ENCODE measurements at places on chromosomes 7 and 10. TPM values are rescaled to one million over a fixed set of nuclear protein-coding genes. Genes with fewer than 3 reads are reported as not detected.

DNA sequence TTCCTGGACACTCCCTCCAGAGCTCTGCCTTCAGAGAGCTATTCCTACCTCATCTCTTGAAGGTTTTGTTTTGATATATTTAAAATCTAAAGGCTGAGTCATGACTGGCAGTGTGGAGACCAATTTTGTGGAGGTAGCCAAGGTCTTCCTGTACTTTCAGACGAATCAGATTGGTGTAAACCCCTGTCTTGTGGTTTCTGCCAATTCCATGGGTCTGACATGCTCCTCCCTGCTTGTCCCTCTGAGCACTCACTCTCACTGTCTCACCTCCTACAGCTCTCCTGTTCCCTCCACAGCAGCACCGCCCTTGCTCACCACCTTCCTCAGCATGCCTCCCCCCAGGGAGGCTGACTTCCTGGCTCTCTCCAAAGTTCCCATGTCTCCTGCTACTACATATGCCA is 179.8 kb downstream of the NPSR1 start:
- no peak for DNase-seq

DNA sequence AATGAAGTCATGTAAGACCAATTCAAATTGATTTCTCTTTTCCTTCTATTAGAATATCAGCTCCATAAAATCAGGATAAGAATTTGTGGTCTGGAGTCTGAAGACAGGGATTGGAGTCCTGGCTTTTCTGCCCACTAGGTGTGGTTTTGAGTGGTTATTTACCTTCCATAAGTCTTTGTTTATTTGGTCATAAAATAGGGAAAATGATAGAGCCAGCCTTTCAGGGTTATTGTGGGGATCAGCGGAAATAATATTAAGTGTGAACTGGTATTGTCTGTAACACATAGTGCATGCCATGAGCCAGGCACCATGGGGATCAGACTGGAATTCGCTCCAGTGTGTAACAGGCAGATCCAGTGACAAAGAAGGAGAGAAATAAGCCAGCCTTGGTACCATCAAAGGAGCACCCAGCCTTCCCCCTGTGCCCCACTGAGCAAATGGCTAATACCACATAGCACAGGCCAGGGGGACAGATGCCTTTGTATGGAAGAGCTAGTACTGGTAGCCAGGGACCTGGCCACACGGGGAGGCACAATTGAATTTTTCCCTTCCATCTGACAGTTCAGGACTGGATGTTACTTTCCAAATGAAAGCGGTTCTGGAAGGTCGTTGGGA is 509.7 kb upstream of the PODXL start:
- DNase-seq = no peak

DNA sequence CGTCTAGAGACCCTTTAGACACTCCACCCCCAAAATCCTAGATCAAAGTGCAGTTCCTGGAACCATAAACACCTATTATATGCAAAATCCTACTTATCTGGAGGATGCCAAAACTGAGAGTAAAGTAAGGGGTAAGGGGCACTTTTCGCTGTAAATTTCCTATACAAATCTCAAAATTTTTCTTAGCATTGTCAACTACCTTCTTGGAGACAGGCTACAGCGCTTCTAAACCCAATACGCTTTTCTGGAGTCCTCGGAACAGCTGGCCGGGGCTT is 10.4 kb downstream of the TWIST1 start:
- DNase-seq = no peak

GRCh38 chr10:106793617-106794016 is 370.9 kb downstream of the SORCS1 start:
- DNase-seq = no peak

- no peak for DNase-seq
These were observed 151.7 kb upstream of the IGFBP3 start for GRCh38 chr7:46072722-46073121.

DNA sequence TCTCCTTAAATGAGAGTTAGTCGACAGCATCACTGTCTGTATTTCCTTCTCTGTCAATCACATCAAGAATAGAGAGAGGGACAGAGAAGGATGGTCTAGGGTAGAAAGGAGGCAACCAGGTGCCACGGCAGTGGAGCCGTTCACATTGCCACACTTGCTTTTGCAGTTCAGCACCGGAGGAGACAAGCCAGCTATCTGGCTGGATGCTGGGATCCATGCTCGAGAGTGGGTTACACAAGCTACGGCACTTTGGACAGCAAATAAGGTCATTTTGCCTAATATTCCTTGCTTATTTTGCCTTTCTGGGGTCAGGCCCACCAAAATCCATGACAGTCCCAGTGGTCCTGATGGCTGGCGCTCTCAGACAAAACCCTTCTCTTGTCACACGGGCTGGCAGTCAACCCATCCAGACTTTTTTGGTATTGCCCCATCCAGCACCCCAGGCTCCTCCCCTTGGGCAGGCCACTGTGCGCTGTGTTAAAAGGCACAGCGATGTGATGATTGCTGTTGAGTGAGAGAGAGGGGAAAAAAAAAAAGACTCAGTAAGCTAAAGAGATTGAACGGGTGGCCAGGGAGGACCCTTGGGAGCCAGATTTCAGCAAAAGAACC is 8.4 kb downstream of the CPA2 start:
- no peak for DNase-seq

DNA sequence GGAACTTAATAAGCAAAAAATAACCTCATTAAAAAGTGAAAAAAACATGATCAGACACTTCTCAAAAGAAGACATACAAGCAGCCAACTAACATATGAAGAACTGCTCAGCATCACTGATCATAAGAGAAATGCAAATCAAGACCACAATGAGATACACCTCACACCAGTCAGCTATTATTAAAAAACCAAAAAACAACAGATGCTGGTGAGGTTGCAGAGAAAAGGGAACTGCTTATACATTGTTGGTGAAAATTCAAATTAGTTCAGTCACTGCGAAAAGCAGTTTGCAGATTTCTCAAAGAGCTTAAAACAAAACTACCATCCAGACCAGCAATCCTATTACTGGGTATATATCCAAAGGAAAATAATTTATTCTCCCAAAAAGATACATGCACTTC is 513.3 kb downstream of the MDFIC start:
- no peak for DNase-seq

DNA sequence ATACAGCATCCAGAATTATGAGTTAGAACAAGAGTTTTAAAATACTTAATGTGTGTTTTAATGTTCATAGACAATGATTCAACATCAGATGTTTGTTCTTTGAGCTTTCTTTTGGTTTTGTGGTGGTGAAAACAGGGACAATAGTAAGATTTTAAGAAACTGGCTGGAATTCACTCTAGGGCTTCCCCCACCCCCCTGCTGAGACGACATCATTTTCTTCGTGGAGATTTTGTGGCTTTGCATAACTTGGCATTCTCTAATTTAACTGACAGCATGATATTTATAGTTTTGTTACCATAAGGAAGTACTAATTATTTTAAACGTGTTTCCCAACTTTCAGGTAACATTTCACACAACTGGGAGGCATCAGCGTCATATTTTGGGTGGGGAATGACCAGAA is 184.1 kb downstream of the BICC1 start:
- DNase-seq = no peak

- DNase-seq = no peak
These were observed 7.9 kb upstream of the WIPF3 start for GRCh38 chr7:29798422-29798821.

DNA sequence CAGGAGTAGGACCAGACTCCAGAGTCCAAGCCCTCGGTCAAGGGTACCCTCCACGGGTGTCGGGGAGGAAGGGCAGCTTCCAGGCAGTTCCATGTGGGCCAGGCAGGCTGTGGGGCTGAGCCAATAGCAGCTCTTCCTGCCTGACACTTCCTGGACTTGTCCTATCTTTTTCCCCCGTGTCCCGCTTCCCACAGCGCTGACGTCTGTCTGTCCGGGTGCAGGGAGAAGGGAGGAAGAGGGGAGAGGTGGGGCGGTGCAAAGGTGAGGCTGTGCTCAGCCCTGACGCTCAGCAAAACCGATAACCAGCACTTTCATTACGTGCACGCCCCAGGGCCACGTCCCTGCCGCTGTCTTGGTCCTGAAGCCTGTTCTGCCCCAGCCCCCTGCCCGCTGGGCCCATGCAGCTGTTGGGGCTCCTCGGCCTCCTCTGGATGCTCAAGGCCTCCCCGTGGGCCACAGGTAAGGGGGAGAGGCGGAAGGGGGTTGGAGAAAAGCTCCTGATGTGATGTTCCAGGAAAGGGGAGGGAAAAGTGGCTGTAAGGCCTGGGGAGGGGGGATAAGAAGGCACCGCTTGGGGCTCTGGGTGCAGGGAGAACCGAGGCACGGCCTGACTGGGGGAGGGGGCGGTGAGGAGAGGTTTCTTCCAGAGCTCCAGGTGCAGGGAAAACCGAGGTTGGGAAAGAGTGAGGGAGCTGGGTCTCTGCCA is at the start of gene MUC3A:
MUC3A (plus strand) TSS at position 308 of the 706 bp plus-strand sequence; CDS start at position 399, 91 bp downstream.
- DNase-seq = no peak

DNA sequence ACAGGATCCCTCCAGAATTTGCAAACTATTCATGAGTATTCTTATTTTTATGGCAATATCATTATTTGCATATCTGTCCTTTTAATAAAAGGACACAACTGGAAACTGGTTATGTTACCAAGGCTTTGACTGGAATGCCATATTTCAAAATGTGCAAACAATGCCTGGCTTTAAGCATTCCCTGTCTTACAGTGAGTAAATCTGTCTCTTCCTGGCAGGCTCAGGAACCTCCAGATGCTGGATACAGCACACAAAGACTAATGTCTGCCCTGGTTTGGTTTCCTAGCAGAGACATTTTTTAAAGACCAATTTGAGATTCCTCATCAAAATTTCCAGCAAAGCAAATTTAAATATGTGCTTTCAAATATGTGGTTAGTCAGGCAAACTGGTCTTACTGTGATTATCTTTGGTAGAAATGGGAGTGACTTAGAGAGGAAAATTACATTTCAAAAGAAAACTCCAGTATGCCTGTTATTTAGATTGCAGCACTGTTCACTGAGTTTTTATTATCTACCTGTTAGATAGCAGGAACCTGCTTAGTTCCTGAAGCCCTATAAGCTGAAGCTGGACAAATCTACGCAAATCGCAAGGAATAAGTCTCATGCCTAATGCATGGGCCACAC is 31.3 kb downstream of the RNF216 start:
- no peak for DNase-seq

DNA sequence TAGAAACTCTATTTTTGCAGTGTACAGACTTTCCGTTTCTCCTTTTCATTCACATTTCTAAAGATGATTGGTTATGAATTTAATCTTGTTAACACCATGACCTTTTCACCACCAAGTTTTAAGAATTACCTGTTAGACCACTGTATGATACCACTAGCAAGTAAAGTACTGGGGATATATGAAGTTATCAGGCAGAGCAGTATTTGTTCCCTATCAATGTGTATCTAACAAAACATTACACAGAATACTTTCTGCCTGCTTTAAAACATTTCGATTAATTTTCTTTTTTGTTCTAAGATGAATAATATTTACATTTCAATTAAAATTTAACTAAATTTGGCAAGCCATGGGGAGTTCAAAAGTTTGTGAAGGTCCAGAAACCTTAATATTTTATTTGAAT is 49.9 kb upstream of the AHR start:
- DNase-seq = no peak

GRCh38 chr10:123496996-123497660 is 169.0 kb upstream of the GPR26 start:
- DNase-seq = no peak

GRCh38 chr7:116598278-116598677 is 73.4 kb downstream of the CAV1 start:
- DNase-seq = no peak

- DNase-seq = no peak
These were observed 379.7 kb upstream of the AUTS2 start for GRCh38 chr7:69218576-69218975.

Gene OPN1SW
- not detected for total RNA-seq

Gene VAX1
- total RNA-seq = not detected

Gene CPN1
- not detected for total RNA-seq

Gene SLC26A5
- total RNA-seq = not detected

Gene CTBP2
- total RNA-seq = 13.9 TPM
